NCI-H69 (cell line): ENCODE measurements at places on chromosomes 2 and 18.

DNA sequence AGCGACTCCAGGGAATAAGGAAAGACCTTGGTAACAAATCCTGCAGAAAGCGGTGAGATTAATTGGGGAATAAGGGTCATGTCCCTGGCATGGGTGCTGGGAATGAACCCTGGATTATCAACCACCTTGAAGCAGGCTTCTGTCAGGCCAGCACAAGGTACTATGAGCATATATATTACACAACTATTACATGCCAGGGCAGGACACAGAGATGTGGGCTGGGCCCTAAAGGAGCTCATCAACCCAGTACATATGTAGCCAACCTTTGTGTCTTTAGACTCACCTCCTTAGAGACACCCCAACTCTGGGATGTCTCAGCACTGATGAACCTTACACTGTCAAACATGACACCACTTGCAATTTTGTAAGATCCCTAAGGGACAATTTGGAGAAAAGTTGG is 3.4 kb downstream of the SFXN5 start:
- DNase-seq, result no peak

DNA sequence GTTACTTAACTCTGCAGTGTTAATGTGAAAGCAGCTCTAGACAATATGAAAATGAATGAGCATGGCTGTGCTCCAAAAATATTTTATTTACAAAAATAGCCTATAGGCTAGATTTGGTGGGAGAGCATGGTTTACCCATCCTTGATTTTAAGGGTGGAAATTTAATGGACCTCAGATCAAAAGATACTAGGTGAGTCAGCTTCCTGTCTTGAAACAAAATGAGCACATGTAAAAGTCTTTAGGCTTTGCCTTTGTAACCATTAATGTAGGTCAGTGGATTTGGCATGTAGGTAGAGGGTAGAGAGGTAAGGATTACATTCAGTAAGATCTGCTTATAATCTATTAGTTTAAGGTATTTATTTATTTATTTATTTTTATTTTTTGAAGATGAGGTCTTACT is 72.7 kb downstream of the GREB1L start:
- DNase-seq, result peak; percentile 44

DNA sequence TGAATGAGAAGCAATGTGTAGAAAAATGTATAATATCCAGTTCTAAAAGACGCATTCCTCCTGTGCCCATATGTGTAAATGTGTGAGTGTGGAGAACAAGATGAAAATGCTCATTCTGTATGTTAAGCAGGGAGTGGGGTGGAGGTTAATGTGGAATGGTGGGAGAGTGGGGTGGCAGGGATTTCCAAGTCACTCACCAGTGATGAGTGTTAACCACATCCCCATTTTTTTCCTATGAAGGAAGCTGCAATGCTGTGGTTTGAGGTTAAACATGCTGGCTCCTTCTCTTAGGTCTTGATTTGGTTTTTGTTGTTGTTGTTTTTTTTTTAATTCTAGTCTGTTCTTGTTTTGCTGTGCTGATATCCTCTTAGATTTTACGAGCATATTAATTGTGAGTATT is 169.4 kb downstream of the NEDD4L start:
- DNase-seq, result no peak

- DNase-seq, result no peak
These were observed 264.3 kb downstream of the LPIN1 start for GRCh38 chr2:12010779-12011178.

- DNase-seq, result peak; percentile 94
These were observed 17.8 kb upstream of the PMAIP1 start for GRCh38 chr18:59881728-59882656.

GRCh38 chr2:21175895-21176646 is 52.3 kb downstream of the TDRD15 start:
- no peak for DNase-seq

GRCh38 chr2:28448793-28449100 is 47.1 kb upstream of the PLB1 start:
- no peak for DNase-seq

DNA sequence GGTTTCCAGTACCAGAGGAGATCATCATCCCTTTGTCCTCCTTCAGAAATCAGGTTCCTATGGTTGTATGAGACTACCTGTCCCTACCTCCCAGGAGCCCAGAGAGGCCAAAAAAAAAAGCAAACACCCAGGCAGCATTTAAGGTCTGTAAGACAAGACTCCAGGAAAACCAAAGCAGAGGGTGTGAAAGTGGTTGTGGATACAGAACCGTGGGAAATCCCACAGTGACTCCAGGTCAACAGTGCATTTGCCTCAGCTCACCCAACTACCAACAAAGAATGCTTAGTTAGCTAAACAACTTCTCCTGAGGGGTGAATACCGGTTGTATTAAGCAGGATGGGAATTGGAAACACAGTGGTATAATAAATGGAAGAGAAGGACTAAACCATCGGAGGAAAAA is 83.6 kb downstream of the LBH start:
- DNase-seq, result no peak

DNA sequence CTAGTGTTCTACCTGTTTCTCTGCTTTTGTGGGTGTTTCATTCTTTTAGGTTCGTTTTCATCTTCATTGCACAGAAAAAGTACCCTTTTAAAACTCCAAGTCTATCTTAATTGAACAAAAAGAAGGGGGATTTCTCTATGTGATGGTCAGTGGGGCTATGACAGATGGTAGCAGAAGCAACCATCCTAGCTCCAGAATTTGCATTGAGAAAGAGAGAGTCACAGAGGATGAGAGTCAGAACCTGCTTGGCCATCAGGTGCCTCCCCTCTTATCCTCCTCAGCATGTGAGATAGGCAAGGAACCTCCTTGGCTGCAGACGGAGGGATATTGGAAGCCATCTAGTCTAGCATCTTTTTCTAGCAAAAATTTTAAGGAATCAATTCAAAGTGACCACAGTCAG is 398.0 kb upstream of the DCC start:
- DNase-seq, result no peak

- DNase-seq, result peak; percentile 81
These were observed 2.1 kb downstream of the MLPH start for GRCh38 chr2:237488901-237489860.
